Mammary microvascular endothelial cell (primary cell): ENCODE measurements at places on chromosomes 7 and 10. TPM values are rescaled to one million over a fixed set of nuclear protein-coding genes. Genes with fewer than 3 reads are reported as not detected.

Gene DCLRE1A
- 4.2 and 5.5 TPM in 2 replicates for total RNA-seq

Gene TMEM139
- total RNA-seq, result not detected in 2 replicates

Gene LLCFC1
- total RNA-seq, result not detected in 2 replicates

Gene FAM25C
- not detected in 2 replicates for total RNA-seq

Gene GPR26
- not detected in 2 replicates for total RNA-seq

Gene SEMA3E
- 0.27 and 0.69 TPM in 2 replicates for total RNA-seq

Gene CNPY4
- total RNA-seq, result 23.8 and 25.7 TPM in 2 replicates

Gene LIPJ
- total RNA-seq, result not detected in 2 replicates

Gene STAMBPL1
- total RNA-seq, result 0.44 and 0.67 TPM in 2 replicates

Gene RARRES2
- total RNA-seq, result not detected in 2 replicates

Gene ATRNL1
- total RNA-seq, result not detected in 2 replicates

Gene VWC2
- not detected in 2 replicates for total RNA-seq

Gene NEURL1
- 0.10 and 0.87 TPM in 2 replicates for total RNA-seq

Gene ABCC2
- total RNA-seq, result 0.07 and 0.49 TPM in 2 replicates

Gene GDF2
- total RNA-seq, result not detected in 2 replicates

Gene TFPI2
- 36.2 and 59.8 TPM in 2 replicates for total RNA-seq

Gene MYH16
- 0.64 and 0.67 TPM in 2 replicates for total RNA-seq

Gene NPY4R
- not detected in 2 replicates for total RNA-seq

Gene IL2RA
- not detected in 2 replicates for total RNA-seq

Gene EPHA1
- 0.07 TPM in 1 of 2 replicates, not detected in the other for total RNA-seq

Gene TBRG4
- total RNA-seq, result 70.5 and 73.6 TPM in 2 replicates

Gene HHEX
- total RNA-seq, result 42.2 and 53.2 TPM in 2 replicates

Gene TRIM4
- total RNA-seq, result 24.0 and 25.8 TPM in 2 replicates

Gene NACAD
- total RNA-seq, result 0.73 and 1.3 TPM in 2 replicates

Gene WEE2
- not detected in 2 replicates for total RNA-seq

Gene UNCX
- total RNA-seq, result not detected in 2 replicates

Gene FAM131B
- 0.54 and 1.2 TPM in 2 replicates for total RNA-seq

Gene TRDMT1
- 4.3 and 4.9 TPM in 2 replicates for total RNA-seq

Gene EPO
- not detected in 2 replicates for total RNA-seq

Gene SPDYE16
- 0.07 TPM in 1 of 2 replicates, not detected in the other for total RNA-seq

Gene HPS6
- 36.1 and 41.8 TPM in 2 replicates for total RNA-seq

Gene ZNF398
- 7.4 and 10.2 TPM in 2 replicates for total RNA-seq

Gene ASL
- total RNA-seq, result 74.7 and 87.2 TPM in 2 replicates

Gene C10orf67
- total RNA-seq, result not detected in 2 replicates

Gene SYT15
- total RNA-seq, result under 0.01 and 0.20 TPM in 2 replicates

Gene TMEM196
- not detected in 2 replicates for total RNA-seq

Gene CYP3A4
- not detected in 2 replicates for total RNA-seq

Gene THSD7A
- total RNA-seq, result 2.8 and 4.0 TPM in 2 replicates

Gene CNPY1
- not detected in 2 replicates for total RNA-seq

Gene ITPRID1
- not detected in 2 replicates for total RNA-seq

Gene LAMB1
- 235 and 248 TPM in 2 replicates for total RNA-seq

Gene RASSF4
- total RNA-seq, result 2.2 and 2.5 TPM in 2 replicates
